RPMI8226 (cell line): ENCODE measurements at places on chromosomes 4 and X.

GRCh38 chrX:18290200-18290599 lies 64.3 kb downstream of the SCML2 start:
- DNase-seq, result no peak

DNA sequence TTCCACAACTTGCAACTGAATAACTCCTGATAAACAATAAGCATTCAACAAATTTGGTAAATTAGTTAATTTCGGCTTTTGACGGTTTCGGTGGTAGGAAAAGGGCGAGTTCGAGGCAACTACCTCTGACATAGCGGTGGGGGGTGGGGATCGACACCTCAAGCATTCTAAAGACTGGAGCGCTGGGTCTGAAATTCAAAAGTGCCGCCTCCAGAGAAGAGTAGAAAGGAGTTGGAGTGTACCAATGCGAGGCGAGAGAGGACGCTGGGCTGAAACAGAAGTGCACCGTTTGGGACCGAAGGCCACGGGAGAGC lies 725 bp downstream of the SMC1A start:
- DNase-seq, result no peak

- DNase-seq, result no peak
Measured at GRCh38 chrX:13581554-13581953, 12.2 kb downstream of the EGFL6 start.

GRCh38 chrX:155694649-155695048 lies 81.9 kb upstream of the TMLHE start:
- DNase-seq, result no peak

GRCh38 chrX:150429594-150429993 lies 66.5 kb downstream of the MAMLD1 start:
- no peak for DNase-seq

GRCh38 chr4:72286185-72286584 lies 254.4 kb downstream of the NPFFR2 start:
- no peak for DNase-seq

DNA sequence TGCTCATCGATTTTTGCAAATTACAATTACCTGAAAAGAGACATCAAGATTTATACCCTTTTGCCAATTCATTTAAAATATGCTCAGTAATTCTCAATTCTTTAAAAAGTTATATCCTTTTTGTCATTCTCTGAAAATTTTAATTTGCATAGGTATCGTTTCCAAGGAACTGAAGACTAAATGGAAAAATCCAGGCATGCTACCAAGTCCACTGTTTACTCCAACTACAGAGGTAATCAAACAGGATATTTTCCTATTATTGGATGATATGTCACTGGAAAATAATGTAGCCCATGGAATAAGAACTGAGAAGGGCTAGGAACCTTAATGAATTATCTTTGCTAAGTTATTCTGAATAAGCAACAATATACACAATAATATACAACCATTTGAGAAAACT lies 132.7 kb downstream of the THOC2 start:
- DNase-seq, result no peak
